NCI-H2107 (cell line): ENCODE measurements at places on chromosomes 12 and 14.

- no peak for DNase-seq
Measured at GRCh38 chr14:81771651-81772275, 238.1 kb upstream of the SEL1L start.

- DNase-seq = no peak
Measured at GRCh38 chr12:107590413-107590812, 95.2 kb upstream of the PWP1 start.

DNA sequence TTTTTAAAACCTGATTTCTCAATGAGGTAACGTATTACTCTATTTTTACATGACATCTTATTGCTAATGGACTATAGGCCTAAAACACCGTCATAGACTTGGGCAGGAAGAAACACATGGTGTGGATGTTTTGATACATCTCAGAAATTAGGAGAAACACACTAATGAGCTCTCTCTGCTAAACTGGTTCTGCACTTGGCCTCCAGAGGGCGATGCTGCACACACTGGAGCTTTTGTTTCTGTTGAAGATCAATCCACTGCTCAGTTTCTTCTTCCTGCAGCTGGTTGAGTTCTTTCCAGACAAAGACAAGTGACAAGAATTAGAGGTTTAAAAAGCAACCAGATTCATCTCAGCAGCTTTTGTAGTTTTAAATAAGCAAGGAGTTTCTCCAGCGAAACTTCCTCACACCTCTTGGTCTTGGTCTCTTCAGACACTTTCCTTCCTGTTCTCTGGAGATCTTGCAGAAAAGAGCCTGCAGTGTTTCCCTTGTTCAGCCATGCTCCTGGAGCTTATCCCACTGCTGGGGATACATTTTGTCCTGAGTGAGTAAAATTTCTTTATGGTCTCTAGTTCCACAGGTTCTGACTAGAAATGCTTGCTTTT is 178.5 kb upstream of the OR4E1 start:
- DNase-seq = no peak

GRCh38 chr14:22656945-22657731 is 13.0 kb upstream of the OR6J1 start:
- no peak for DNase-seq

DNA sequence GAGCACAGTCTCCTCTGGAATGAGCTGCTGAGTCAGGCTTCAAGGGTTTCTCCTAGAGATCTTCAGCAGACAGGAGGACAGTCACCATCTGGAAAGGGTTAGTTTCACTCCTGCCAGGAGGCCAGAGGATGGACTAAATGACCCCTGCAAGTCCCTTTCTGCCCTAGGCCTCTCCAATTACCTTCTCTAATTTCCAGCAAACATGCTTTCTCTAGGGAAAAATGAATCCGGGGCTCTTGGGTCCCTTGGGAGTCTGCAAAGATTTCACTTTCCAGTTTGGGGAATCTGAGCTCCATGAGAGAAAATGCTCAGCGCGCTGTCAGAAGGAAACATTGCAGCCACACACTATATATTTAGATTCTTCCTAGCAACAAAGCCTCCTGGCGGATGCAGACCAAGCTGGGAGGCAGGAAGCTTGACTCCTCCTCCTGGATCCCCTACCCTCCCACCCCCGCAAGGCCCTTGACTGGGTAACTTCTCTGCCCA is 184.4 kb upstream of the CCND2 start:
- no peak for DNase-seq

- no peak for DNase-seq
Measured at GRCh38 chr14:35286003-35286600, 6.1 kb upstream of the PSMA6 start.

DNA sequence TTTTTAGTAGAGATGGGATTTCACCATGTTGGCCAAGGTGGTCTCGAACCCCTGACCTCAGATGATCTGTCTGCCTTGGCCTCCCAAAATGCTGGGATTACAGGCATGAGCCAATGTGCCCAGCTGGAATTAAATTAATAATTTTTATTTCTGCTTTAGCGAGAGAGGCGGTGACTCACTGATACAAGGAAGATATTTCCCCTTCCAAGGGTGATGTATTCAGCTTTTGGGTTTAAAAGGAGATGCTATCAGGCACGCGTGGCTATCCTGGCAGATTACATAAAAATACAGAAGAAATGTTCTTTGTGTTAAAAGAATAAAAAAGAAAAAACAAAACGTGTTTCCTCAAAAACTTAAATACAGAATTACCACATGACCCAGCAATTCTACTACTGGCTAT is 12.4 kb upstream of the P2RX7 start:
- no peak for DNase-seq

DNA sequence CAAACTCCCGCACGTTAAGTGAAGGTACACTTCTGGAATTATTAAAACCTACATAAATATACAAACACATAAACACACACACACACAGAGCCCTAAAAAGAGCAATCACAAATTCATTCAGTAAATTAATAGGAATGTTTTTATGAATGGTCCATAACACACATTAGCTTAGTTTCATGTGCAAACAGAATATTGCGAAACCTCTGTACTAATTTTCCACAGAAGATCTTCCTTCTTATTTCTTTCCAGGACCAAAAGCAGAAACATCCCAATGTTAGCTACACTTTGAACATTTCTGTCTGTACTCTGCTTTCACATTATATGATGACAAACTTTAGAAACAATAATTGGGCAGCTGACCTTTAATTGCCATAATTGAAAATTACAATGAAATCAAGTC is 101.6 kb downstream of the SOX5 start:
- no peak for DNase-seq

- no peak for DNase-seq
Measured at GRCh38 chr14:54625112-54625511, 58.2 kb downstream of the SAMD4A start.
